ENCODE measurements at places on chromosomes 12 and 14.

DNA sequence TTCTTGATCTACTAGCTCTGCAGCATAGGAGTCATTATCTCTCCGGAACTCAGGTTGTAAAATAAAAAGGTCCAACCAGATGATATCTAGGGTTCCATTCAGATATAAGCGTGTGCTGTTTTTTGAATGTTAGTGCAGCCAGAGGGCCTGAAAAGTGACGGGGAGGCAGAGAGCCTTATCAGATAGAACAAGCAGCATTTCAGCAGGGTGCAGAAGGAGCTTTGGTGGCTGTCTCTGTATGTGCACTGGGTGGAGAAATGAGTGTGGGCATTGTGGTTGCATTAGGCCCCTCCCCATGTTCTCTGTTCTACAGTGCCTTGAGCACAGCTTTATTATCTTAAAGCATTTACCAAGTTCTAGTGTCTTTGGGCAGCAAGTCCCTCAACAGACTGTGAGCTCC is 275.1 kb downstream of the NRXN3 start:
- no peak for DNase-seq

DNA sequence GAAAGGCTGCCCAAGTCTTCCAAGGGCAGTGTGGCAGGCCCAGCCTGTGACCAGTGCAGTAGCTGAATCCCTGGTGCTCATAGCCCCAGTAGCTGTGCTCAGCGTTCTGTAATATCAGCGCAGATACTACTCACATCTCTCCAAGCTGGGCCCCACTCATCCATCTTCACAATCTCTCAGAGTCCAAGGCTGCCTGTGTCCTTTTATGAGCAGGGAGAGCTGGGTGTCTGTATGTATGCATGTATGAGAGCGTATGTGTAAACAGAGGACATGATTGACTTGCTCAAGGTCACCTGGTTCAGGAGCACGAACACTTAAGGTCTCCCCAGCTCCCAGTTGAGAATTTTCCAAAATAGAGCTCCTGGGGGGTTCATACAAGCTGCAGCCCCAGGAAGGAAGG is 5.4 kb downstream of the AQP6 start:
- no peak for DNase-seq

DNA sequence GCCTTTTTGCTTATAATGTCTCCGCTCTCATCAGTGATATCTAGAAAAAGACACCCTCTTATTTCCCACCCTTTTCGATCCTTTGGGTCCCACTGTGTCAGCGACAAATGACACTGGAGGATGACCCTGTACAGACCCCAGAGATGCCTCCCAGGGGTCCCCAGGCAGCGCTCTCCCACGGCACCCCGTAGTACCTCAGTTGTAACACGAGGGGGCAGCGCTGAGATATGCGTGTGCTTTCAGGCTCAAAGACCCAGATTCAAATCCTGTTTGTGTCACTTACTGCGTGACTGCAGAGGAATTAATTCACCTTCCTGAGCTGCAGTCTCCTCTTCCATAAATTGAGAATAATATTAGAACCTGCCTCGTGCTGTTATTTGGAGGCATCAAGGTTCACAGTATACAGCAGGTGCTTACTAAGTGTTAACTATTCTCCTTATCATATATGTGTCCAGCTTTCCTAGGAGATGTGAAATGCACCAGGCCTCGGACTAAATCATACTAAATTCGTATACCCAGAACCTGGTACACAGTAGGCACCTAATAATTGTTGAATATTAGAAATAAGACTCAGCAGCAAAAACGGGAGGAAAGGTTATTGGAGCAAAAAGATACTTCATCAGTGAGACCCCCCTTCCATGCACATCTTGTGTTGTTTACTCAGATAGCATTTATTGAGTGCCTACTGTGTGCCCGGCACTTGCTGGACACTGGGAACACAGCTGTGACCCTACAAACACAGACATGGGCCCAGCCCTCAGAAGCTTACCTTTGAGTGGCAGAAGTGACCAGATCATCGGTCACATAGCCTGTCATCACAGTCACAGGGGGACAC is 99.9 kb downstream of the PHETA1 start:
- no peak for DNase-seq

DNA sequence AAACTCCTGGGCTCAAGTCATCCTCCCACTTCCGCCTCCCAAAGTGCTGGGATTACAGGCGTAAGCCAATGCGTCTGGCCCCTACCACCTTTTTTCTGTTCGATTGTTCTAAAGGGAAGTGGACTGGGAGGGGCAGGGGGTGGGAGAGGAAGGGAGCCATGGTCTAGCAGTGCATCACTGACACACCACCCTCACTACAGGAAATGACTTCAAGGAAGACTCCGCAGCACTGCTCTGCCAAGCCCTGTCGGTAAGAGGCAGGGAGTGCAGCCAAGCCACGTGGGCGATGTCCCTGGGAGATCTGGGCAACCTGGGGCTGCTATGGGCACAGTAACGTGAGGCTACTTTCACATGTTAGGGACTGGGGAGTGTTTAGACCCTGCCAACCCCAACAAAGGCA is 18.0 kb downstream of the LRRC74A start:
- peak; percentile 68 for DNase-seq

- DNase-seq: no peak
These were observed 75.5 kb downstream of the POLR3B start for GRCh38 chr12:106433055-106433454.

GRCh38 chr12:95532851-95533250 is 18.4 kb downstream of the USP44 start:
- no peak for DNase-seq

- no peak for DNase-seq
These were observed 188.2 kb upstream of the DYRK2 start for GRCh38 chr12:67460388-67460787.

- DNase-seq: no peak
These were observed 51.0 kb downstream of the PRKCH start for GRCh38 chr14:61372379-61372778.

DNA sequence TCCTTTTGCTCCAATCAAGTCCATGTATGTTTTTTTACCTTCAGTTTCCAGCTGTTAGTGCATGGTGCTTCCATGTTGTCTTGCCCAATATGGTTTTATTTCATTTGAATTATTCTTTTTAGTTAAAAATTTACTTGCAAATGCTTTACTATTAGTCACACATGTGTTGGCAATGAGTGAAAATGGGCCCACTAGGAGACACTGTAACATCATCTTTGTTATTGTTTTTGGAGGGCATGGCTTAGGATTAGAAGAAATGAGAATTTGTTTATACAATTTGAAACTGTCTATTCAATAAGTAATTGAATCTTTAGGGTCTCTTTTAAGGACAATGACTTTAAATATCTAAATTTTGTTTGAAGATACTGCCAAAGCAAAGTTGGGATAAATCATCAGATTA is 133.7 kb downstream of the BRMS1L start:
- no peak for DNase-seq

DNA sequence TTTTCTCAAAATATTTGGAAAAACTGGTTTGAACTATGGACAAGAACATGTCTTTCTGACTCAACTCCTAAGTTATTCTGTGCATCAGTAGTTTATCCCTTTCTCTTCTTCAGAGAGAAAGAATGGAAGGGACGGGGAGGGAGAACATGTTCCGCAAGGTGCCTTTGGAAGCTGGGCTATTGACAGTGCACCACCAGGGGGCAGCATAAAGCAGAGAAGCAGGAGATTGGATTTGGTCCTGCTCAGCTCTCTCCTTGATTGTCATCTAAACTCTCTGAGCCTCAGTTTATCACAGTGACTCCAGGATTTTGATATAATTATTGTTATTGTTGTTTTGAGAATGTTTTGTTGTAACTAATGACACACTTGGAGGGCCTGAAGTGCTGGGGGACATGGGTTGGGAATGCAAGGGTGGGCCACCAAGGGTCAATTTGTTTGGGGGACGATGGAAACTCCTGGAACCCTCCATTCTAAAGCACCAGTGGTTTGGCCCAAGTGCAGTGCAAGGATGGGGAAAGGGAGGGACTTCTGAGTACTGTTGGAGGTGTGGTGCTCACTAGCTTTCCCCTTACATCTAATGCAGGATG is 45.3 kb upstream of the ANO6 start:
- peak; percentile 72 for DNase-seq

GRCh38 chr12:38711054-38711453 is 194.3 kb downstream of the CPNE8 start:
- DNase-seq: no peak

DNA sequence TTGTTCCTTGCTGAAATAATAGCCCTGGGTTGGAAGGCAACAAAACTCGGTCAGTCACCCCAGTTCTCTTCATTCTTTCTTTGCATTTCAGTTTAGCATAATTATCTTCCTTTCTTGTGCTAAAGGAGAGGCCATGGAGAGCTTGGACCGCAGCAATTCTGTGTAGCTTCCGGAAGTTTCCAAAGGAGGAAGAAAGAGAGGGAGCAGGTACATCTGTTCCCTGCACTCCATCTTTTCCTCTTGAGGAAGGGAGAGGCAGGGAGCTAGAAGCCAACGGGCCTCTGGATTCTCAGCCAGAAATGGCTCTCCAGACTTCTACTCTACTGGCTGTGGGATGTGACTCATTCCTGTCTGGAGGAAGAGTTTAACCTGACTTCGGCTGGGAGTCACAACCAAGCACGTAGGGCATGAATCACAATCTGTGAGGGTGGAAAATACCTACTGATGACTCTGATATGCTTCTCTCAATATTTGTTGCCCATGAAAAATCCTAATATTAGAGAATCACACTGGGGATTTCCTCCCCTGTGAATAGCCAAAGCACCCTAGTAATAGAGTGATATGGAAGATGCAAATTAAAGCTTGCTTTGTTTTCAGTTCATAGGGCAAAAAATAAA is 17.0 kb downstream of the ANO6 start:
- no peak for DNase-seq

DNA sequence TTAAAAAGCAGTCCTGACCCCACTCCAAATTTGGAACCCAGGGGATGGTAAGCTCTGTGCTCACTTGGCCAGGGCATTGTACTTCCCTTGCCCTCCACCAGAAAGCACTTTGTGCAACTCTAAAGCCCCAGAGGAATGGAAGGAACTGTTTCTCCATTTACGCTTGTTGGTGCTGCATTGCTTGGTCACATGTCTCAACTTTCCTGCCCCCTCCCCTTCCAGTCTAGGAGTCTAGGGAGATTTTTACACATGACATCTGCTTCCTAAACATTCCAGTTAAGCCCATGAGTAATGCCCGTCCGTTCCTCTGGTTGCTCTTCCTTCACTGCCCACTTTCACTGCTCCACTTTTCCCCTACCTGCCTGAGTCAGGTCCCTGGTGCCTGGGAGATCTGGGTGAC is 92.6 kb upstream of the MAP1LC3B2 start:
- no peak for DNase-seq

DNA sequence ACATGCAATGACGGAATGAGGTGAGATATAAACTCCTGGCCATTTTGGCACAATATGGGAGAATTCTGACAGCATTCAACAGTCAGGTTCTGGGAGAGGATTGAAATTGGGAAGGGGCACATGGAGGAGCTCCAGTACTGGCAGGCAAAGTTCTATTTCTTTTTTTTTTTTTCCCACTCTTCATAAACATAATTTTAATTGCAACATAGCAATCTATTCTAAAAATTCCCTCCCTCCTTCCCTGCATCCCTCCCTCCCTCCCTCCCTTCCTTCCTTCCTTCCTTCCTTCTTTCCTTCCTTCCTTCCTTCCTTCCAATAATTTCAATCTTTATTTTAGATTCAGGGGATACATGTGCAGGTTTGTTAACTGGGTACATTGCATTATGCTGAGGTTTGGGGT is 93.2 kb downstream of the PTCSC3 start:
- no peak for DNase-seq

DNA sequence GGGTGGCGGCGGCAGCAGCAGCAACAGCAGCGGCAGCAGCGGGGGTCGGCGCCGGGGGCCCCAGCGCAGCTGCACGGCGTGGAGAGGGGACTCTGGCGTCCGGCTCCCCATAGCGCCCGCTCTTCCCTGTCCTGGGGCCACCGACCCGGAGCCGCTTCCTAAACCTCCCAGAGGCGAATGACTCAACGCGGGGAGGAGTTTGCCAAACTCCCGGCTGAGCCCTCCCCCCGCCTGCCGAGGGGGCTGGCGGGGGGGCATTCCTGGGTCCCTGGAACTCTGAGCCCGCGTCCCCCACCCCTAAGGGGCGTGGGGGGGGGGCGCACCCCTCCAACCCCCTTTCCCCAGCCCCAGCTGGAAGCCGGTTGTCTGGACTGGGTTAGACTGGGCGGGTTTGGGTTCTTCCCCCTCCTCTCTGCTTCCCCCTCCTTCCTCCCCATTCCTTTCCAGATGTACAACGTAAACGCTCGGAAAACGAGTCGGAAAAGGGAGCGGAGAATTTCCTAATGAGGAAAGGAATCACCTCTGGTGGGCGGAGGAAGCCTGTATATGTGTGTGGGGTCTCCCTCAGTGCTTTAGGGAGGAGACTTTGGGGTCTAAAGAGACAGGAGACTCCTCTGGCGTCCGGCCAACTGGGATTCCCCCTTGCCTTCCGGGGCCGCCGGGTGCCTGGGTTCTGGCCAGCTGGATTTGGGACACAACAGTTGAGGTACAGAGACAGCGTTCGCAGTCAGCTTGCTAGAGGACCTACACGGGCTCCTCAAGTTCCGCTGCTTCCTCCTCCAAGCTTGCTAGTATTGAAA is at the start of gene ITGA5:
ITGA5 (minus strand) TSS at position 179 of the 800 bp plus-strand sequence; CDS start at position 111, 68 bp downstream.
- DNase-seq: peak; percentile 46

- DNase-seq: no peak
These were observed 8.2 kb downstream of the GNPNAT1 start for GRCh38 chr14:52783206-52783605.

DNA sequence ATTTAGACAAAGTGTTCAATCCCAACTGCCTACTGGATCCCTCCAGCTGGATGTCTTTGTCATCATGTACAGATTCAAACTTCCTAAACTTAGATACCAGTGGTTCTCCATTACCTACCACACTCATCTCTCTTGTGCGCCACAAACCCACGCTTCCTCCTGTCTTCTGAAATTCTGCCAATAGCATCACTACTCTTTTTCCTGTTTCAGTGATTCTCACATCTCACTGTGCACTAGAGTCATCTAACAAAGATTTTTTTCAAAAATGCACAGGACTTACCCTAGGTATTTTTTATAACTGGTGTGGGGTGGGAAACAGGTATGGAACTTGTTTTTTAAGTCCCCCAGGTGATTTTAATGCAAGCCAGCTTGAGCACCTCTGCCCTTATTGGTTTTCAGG is 5.9 kb downstream of the PSMB5 start:
- peak; percentile 48 for DNase-seq

- peak; percentile 7 for DNase-seq
These were observed 235.5 kb downstream of the AKAP6 start for GRCh38 chr14:32564596-32564995.

GRCh38 chr12:87233671-87234070 is 795.5 kb downstream of the C12orf50 start:
- DNase-seq: no peak

- DNase-seq: no peak
These were observed 31.5 kb downstream of the TTC7B start for GRCh38 chr14:90784621-90785270.

GRCh38 chr12:32105986-32106516 is 596 bp upstream of the BICD1 start:
- DNase-seq: no peak

DNA sequence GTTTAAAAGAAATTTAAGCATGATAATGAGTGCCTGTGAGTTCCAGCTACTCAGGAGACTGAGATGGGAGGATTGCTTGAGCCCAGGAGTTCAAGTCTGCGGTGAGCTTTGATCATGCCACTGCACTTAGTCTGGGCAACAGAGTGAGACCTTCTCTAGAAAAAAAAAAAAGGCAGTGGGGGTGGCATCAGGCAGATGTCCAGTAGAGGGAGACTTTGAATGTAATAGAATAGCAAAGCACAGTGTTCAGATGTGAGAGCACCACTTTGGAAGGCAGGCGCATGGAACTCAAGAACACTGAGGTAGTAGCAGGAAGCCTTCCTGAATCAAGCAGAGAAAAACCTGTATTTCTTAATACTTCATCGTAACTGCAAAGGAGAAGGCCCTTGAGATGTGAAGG is 394.5 kb upstream of the GARIN6 start:
- DNase-seq: no peak

Data from CD4-positive, alpha-beta T cell treated with Interleukin-17A for 1 hour (primary cell).